ENCODE measurements at places on chromosomes 6 and 20.
A peak's percentile ranks its signal among the peaks of the same experiment; 100 is the strongest.

- no peak for DNase-seq
Observed at GRCh38 chr20:57705127-57705899, 4.5 kb downstream of the PMEPA1 start.

DNA sequence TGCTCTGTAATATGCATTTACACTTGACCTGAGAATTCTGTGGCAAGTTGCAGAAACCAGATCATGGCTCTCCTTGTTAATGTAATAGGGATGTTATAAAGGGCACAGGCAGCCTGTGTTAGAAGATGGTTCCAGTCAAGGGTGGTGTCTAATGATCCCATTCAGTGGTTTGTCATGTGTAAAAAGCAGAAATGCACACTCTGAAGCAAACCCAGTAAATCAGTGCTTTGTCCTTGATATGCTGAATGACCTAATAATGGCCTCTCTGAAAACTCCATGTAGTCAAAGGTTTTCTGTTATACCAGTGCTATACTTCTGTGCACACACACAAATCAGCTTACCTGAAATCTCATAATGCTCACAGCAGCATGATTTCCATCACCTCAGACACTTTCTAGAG is 66.2 kb downstream of the SOBP start:
- DNase-seq: no peak

GRCh38 chr6:133115946-133116345 is 125.2 kb upstream of the EYA4 start:
- no peak for DNase-seq

- DNase-seq: no peak
Observed at GRCh38 chr6:144895313-144896278, 610.5 kb downstream of the UTRN start.

GRCh38 chr6:13611715-13612114 is 3.4 kb upstream of the NOL7 start:
- DNase-seq: no peak

- no peak for DNase-seq
Observed at GRCh38 chr6:42279144-42279781, 61.6 kb upstream of the MRPS10 start.

DNA sequence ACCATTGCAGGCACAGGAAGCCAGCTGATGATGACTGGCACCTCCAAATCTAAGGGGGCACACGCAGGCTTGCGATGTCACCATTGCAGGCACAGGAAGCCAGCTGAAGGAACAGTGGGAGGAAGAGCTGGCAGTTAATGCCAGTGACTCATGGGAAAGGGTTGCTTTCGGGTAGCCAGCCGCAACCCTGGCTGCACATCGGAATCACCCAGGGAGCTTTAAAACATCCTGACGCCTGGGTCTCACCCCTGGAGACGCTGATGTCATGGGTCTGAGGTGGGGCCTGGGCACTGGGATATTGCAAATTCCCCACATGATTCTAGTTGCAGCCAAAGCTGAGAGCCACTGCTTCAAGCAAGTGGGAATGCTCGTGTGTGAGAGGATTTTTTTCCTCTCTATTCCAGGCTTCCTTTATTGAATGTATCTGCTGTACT is 16.1 kb upstream of the CCN6 start:
- DNase-seq: peak; percentile 86

- DNase-seq: no peak
Observed at GRCh38 chr20:8805737-8806442, 263.0 kb upstream of the PLCB4 start.

DNA sequence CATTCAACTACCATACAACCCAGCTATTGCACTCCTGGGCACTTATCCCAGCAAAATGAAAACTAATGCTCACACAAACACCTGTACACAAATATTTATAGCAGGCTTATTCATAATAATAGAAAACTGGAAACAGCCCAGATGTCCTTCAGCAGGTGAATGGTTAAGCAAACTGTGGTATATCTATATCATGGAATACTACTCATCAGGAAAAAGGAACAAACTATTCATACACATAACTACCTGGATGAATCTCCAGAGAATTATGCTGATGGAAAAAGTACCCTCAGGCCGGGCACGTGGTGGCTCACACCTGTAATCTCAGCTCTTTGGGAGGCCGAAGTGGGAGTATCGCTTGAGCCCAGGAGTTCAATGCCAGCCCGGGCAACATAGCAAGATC is 3.8 kb upstream of the BLTP3A start:
- DNase-seq: no peak

DNA sequence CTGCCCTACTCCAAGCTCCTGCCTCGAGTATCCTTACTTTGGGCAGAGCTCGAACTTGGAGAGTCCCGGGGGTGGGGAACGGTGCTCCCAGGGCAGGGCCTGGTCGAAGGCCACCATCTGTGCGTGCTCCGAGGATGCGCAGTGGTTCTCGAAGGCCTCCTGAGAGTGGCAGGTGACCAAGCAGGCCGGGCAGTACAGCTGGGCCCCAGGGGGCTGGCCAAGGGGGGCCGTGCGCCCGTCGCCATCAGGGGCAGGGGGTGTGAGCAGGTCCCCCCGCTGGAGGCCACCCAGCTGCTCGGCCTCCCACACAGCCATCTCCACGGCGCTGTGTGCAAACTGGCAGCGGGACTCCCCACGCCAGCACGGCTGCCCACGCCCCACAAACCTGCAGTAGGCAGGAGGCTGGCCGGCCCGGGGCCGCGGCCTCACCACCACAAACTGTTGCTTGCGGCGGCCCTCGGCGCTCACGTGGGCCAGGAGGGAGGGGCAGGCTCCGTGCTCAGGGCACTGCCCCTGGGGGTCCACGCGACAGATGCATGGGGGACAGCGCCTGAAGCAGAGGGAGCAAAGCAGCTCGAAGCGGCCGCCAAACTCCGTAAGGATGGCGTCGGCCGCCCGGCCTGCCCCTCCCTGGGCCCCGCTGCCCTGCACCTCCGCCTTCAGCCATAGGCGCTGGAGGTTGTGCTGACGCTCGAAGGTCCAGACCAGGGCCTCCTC is 1.8 kb downstream of the HELZ2 start:
- no peak for DNase-seq

DNA sequence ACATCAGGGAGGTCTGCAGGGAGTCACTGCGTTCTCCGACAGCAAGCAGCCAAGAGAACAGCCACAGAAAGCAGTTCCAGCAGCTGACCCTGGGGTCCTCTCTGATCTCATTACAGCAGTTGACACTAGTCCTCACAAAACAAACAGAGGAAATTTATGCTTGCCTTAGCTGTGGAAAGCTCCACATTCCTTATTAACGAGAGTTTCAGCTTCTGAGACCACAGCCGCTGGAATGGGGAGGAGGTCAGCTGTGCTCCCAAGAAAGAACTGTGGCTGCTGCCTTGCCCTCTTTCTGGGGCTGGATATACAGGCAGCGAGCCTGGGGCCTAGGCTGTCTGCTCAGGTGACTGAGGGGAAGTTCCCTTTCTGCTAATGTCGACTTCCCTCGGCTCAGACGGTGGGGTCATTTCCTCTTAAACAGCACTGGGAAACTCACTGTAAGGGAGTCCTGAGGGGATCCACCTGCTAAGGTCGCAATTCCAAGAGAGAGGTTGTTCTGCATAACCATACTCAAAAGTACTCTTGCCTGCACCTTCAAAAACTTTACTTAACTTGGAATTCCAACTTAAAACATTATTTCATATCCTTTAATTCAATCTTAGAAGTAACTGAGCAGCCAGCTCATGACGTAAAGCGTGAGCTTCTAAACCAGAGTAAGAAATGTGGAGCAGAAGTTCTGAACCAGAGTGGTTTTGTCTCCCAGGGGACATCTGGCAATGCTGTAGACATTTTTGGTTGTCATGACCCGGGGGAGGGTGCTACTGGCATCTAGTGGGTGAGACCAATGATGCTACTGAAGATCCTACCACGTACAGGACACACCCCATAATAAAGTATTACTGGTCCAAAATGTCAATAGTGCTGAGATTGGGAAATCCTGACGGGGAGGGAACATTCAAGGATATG is 80.3 kb downstream of the BACH2 start:
- no peak for DNase-seq

GRCh38 chr20:63167918-63168520 is 47.9 kb downstream of the YTHDF1 start:
- DNase-seq: no peak

- no peak for DNase-seq
Observed at GRCh38 chr6:39770446-39770845, 21.7 kb upstream of the DAAM2 start.

DNA sequence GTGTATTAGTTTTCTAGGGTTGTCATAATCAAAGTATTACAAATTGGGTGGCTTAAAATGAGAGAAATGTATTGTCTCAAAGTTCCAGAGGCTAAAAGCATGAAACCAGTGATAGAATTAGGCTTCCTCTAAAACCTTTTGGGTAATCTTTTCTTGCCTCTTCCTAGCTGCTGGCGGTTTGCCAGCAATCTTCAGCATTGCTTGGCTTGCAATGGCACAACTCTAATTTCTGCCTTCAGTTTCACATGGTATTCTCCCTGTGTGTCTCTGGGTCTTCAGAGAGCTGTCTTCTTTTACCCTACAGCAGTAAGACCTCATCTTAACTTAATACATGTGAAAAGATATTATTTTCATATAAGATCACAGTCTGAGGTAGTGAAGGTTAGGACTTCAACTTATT is 479.1 kb upstream of the GJE1 start:
- DNase-seq: no peak

DNA sequence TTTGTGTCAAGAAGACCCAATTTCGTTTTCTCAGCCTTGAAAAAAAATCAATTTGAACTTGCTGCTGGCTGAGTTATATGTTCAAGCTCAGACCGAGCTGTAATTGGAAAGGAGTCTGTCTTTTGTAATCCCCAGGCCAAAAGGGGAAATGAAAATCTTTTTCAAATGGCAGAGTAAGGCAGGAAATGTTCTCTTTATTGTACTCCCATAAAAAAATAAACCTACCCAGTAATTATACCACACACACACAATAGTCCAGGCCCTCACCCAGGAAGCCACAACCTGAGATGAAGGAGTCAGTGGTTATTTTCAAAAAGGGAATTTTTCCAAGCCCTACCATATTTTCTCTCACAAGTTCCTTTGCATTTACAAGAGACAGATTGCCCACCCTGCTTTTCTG is 45.3 kb downstream of the CLIC5 start:
- DNase-seq: no peak

DNA sequence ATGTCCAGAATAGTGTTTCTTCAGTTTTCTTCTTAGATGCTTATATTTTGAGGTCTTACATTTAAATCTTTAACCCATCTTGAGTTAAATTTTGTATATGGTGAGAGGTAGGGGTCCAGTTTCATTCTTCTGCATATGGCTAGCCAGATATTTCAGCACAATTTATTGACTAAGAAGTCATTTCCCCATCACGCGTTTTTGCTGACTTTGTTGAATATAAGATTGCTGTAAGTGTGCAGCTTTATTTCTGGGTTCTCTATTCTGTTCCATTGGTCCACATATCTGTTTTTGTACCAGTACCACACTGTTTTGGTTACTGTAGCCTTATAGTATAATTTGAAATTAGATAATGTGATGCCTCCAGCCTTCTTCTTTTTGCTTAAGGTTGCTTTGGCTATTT is 179.6 kb downstream of the AKAP7 start:
- no peak for DNase-seq

GRCh38 chr20:36604952-36605398 is 604 bp upstream of the RAB5IF start:
- no peak for DNase-seq

DNA sequence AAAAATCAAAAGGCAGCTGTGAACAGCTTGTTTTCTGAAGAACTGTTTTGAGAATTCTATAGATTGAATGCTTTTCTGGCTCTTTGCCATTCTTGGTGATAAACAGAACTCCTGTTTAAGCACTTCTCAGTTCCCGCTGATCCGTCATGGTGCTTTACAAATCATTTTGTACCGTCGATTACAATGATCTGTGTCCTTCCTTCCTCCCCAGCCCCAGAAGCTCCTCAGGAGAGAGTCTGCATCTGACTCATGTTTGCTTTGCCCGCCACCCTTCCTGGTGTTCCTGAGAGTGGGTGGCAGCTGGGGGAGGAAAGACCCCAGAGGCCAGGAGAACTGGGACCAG is 538.6 kb upstream of the MARCKS start:
- DNase-seq: no peak

- DNase-seq: no peak
Observed at GRCh38 chr6:139289233-139289632, 2.6 kb downstream of the TXLNB start.

GRCh38 chr6:143609972-143610371 is 67.8 kb upstream of the PHACTR2 start:
- DNase-seq: no peak

DNA sequence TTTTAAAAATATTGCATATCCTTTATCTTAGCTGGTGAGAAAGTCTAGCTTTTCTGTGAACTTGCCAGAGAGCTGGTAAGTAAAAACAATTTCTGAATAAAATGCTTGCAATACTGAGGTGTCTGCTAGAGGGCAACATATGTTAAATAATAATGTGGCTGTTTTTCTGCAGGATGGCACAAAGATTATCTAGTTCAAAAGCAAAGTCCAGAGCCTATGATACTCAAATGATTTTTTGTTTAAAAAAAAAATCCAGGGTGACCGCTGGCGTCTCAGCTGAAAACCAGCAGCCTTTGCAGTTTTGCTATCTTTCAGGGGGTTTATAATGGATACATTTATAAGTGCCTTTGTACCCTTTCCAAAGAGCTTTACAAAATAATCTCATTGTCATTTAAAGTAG is 194.9 kb downstream of the PHACTR1 start:
- peak; percentile 10 for DNase-seq

DNA sequence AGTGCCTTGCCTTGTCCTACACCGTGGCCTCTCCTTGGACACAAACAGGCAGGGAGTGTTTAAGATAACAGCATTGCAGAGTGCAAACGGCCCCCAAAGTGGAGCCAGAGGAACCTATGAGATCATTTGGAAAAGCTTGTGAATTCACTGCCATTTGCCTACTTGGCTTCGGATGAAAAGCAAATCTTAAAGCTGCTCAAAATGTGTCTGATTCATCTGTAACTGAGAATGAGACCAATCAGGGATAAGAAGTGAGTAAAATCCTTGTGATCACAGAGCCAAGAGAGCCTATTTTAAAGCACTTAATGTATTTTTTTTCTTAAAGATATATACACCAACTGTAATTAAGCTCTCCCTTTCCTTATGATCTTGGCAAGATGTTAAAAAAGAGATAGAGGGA is 65.7 kb upstream of the BACH2 start:
- no peak for DNase-seq

- no peak for DNase-seq
Observed at GRCh38 chr6:26607434-26608230, 10.9 kb downstream of the ABT1 start.

GRCh38 chr6:131070061-131070460 is 7.0 kb upstream of the EPB41L2 start:
- no peak for DNase-seq

DNA sequence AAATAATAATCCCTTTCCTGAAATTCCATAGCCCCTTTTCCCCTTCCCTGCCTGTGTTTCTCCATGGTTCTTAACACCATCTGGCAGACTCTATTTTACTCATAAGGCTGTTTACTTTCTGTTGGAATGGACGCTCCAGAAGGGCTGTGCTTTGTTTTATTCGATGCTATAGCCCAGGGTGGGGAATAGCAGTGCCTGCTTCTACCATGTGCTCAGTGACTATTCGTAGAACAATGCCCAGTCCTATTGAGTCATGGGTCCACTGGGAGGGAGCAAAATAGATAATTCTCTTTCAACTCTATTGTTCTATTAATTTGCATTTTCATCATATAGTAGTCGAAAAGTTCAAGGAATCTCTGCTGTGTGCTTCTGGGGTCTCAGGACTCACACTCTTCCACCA is 565.1 kb downstream of the C6orf118 start:
- DNase-seq: no peak
